ENCODE measurements at places on chromosomes 12 and 14. TPM values are rescaled to one million over a fixed set of nuclear protein-coding genes. Genes with fewer than 3 reads are reported as not detected.

The LBHD2 gene
- total RNA-seq = not detected

The SRSF9 gene
- 338 TPM for total RNA-seq

The EPYC gene
- total RNA-seq = not detected

GRCh38 chr12:105954951-105955931, 183.5 kb downstream of the NUAK1 start:
- no peak for DNase-seq

DNA sequence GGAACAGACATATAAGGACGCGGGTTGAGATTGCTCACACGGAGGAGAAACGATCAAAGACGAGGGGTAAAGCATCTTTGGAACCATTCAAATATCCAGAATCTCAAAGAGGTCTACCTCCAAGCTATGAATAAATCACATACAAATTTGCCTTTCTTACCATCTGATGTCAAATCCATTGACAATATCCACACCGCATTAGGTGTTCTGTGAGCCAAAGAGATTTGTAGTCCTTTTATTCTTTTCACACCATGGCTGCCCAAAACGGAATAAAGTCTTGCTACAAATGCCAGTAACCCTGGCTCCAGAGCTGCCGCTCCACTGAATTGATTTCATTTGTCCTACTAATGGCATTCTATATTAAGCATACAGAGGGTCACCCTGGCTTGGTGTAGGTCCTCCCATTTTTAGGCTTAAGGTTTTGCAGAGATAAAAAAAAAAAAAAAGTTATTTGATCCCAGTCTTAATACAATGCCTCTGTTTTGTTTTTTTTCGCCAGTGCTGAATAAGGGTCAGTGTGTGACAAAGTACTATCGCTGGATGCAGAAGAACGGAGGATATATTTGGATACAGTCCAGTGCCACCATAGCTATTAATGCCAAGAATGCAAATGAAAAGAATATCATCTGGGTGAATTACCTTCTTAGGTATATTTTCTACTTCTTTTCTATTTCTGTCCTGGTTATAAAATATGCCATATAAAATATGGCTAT, 157.3 kb downstream of the EGLN3 start:
- peak; percentile 7 for DNase-seq

The SIX6 gene
- total RNA-seq = not detected

- DNase-seq = no peak
Observed at GRCh38 chr12:49017891-49018260, 700 bp downstream of the PRKAG1 start.

- no peak for DNase-seq
Observed at GRCh38 chr14:77281852-77282410, 10.9 kb upstream of the NGB start.

The CLEC14A gene
- total RNA-seq = not detected

The PEBP1 gene
- 282 TPM for total RNA-seq

GRCh38 chr12:5480938-5481303, 49.0 kb downstream of the NTF3 start:
- no peak for DNase-seq

DNA sequence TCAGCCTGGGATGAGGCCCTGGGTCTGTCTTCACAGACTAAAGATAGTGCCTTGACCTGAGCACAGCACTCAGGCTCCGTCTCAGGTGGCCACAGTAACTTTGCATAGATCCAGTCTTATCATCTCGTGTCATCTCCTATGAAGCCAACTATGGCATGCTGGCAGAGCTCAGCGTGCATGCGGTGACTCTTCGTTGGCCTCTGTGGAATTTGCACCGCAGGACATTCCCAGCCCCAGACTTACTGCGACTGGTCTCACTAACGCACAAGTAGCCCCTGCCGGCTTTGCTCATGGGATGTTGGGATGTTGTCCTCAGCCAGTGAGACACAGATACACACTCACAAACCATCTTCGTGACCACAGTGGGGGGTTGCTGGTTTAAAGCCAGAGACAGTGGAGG, 199.6 kb downstream of the CHST11 start:
- no peak for DNase-seq

- no peak for DNase-seq
Observed at GRCh38 chr12:11578461-11578993, 70.9 kb upstream of the ETV6 start.

DNA sequence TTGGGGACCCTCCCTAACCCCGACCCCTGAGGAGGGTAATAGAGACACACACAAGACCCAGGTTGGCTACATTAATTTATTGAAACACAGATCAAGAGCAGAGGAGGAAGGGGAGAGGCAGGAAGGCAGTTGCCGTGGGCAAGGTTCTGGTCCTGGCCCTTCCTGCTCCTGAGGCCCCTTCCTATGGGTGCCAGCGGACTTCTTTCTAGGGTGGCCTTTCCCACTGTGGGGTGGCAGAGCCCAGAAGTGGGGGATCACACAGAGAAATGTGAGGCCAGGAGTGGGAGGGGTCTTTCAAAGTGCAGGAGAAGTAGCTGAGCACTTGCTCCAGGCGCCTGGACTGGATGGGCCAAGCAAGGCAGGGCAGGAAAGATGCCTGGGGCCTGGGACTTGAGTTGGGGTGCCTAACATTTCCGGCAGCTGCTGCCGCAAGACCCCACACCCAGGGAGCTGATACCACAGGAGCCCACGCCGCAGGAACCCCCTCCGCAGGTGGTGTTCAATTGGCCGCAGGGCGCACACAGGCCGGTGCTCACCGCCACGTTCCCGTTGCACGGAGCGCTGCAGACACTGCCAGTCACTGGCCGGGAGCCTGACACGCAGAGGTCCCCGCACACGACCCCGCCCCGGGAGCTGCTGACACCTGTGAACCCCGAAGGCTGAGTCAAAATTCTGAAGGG, 5.3 kb downstream of the KRT81 start:
- DNase-seq = no peak

GRCh38 chr14:59482541-59483331, 1.5 kb downstream of the L3HYPDH start:
- peak; percentile 61 for DNase-seq

The ATF1 gene
- total RNA-seq = 31.8 TPM

GRCh38 chr14:91829511-91829910, 37.8 kb downstream of the TC2N start:
- DNase-seq = no peak

DNA sequence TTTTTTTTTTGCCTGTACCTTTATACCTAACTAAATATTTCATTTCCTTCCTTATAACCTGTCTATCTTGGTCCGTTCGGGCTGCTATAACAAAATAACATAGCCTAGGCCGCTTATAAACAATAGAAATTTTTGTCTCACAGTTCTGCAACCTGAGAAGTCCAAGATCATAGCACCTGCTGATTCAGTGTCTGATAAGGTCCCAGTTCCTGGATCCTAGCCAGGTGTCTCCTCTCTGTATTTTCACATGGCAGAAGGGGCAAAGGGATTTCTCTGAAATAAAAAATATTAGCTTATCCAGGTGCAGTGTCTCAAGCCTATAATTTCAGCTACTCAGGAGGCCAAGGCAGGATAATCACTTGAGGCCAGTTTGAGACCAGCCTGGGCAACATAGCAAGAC, 1046.6 kb upstream of the USP15 start:
- DNase-seq = no peak

DNA sequence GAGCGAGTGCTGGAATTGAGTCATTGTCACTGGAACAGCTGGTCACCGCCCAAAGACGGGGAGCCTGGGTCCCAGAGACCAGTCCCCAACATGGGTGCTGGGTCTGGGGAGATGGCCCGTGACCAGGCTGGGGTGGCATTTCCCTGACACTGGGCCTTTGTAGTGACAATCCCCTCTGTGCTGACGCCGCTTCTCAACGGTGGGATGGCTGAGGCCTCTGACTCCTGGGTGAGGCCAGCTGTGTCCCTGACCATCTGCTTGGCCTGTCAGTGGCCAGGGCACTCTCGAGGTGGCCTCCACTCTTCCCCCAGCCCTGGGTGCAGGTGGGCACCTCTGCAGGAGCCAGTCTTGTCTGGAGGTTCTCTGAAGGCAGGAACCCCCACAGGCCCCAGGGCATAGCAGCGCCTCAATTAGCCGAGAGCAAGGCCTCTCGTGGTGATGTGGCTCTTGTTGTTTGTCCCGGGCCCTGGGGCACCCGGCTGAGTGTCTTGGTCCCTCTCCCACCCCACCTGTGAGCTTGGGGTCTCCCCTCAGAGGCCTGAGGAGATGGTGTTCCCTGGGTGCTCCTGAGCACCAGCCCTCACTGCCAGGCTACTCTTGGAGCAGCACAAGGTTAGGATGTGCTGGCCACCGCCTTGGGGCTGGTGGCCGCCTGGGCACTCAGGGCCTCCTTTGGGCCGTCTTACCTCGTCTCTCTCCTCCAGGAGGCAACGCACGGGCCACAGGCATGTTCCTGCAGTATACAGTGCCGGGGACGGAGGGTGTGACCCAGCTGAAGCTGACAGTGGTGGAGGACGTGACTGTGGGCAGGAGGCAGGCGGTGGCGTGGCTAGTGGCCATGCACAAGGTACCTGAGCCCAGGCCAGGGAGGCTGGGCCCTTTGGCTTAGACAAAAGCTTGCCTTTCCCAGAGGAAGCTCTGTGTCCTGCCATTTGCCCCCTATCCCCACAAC, 16.6 kb downstream of the ZFYVE21 start:
- no peak for DNase-seq

DNA sequence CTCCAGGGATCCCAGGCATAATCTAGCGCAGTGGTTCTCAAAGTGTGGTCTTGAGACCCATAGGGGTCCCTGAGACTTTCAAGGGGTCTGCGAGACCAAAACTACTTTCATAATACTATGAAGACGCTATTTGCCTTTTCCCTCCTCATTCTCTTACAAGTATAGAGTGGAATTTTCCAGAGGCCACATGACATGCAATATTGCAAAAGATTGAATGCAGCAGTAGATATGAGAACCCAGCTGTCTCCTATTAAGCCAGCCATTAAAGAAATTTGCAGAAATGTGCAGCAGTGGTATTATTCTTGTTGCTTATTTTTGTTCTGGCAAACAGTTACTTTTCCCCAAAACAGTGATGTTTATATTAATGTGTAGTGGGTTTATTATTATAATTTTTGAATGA, 62.8 kb downstream of the VWF start:
- DNase-seq = no peak

The RAP1B gene
- total RNA-seq = 97.5 TPM

- no peak for DNase-seq
Observed at GRCh38 chr14:99510556-99511139, 29.4 kb downstream of the CCNK start.

DNA sequence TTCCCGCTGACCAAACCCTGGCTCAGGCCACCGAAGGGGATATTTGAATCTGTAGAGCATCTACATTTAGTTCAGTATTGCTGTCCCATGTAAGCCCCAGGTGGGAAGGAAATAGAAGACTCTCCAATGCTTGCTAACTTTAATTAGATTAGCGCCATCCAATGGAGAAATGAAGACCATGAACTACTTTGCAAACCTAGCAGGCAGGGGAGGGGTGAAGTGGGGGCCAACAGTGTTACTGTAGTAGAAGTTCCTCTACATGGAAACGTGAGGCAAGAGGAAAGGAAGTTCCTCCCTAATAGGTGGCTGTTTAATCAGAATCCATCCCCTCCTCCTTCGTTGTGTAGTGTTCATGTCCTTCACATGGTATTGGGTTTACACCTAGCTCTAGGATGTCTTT, 9.3 kb upstream of the DENND5B start:
- DNase-seq = no peak

GRCh38 chr12:124577986-124578385, 10.6 kb upstream of the NCOR2 start:
- no peak for DNase-seq

The CMA1 gene
- not detected for total RNA-seq

The GXYLT1 gene
- 6.2 TPM for total RNA-seq

- DNase-seq = no peak
Observed at GRCh38 chr14:99576304-99576703, 27.7 kb downstream of the CCDC85C start.

The TAS2R42 gene
- not detected for total RNA-seq

GRCh38 chr14:54728700-54729527, 162.0 kb downstream of the SAMD4A start:
- DNase-seq = no peak

GRCh38 chr14:104513641-104514046, 65.9 kb upstream of the C14orf180 start:
- no peak for DNase-seq

DNA sequence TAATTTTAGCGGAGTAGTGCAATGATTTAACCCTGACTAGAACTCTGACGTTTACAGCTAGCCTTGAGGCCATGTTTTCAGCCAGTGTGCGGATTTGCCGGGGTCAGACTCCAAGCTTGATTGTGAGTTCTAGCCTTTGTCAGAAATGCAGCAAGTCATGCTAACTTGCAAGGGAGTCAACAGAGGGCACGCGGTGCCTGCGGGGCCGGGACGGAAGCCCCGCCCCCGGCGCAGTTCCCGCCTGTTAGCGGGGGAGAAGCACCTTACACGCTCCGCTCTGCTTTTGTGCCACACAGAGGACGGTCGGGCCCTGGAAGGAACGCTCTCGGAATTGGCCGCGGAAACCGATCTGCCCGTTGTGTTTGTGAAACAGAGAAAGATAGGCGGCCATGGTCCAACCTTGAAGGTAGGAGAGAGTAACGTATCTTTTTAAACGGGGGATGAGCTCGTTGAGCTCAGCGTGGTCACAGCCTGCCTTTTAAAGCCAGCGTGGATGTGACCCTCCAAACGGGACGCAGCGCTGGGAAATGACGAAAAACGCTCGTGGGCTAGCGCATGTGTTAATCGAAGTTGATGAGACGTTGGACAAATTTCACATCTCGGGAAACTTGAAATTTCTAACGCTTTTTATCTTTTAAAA, 14.8 kb upstream of the EID3 start:
- peak; percentile 89 for DNase-seq

GRCh38 chr12:108087900-108088299, 41.2 kb upstream of the WSCD2 start:
- DNase-seq = no peak

The ACRBP gene
- total RNA-seq = not detected

- no peak for DNase-seq
Observed at GRCh38 chr12:89087876-89088275, 264.4 kb downstream of the DUSP6 start.

- no peak for DNase-seq
Observed at GRCh38 chr12:100249941-100250340, 16.9 kb downstream of the DEPDC4 start.

The TTC9 gene
- not detected for total RNA-seq

The TAS2R13 gene
- not detected for total RNA-seq

The CBLN3 gene
- 0.25 TPM for total RNA-seq

DNA sequence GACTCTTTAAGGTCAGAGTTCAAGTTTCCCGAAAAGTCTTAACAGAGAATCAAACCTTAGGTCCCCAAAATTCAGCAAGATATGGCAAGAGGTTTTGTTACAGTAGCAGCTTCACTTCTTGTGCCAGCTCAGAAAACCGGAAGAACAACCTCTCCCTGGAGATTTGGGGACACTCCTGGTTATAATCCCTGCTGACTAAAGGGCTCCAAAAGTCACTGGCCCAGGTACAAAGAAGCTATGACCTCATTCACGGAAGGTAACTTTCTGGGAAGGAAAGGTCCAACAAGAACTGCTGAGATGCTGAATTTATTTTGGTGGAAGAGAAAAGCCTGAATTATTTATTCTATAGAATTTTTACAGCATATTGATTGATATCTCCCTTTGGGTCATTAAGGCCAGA, 55.6 kb upstream of the DIO2 start:
- DNase-seq = no peak

GRCh38 chr14:68534276-68534675, 258.6 kb downstream of the ZFP36L1 start:
- no peak for DNase-seq

The KRT2 gene
- total RNA-seq = not detected

The LRRC43 gene
- total RNA-seq = not detected
